ENCODE measurements at places on chromosomes 6 and 20. TPM values are rescaled to one million over a fixed set of nuclear protein-coding genes. Genes with fewer than 3 reads are reported as not detected.

The PRDM1 gene
- 32.2 TPM for total RNA-seq

The CPNE5 gene
- 2.9 TPM for total RNA-seq

The PRSS35 gene
- total RNA-seq, result not detected

DNA sequence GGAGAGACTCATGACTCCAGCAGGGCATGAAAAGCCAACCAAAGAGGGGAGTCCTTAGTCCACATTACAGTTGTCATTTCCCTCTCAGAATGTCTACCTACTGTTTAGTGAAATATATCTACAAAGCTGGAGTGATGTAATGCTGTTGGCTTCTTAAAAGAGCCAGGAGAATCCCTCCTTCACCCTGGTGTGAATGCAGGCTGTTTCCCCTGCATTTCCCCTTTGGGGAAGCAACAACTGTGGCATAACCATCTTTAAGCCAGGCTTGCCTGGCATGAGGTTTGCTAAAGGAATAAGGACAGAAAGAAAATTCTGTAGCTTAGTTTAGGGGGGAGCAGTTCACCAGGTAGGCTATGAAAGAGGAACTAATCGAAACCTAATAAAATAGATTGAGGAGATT, 129.5 kb downstream of the CRYBG1 start:
- no peak for DNase-seq
- H3K27me3 ChIP-seq, result no peaks in the 10 kb centered on the region
- H3K4me3 ChIP-seq, result no peak overlapping the region
- no peaks in the 10 kb centered on the region for H3K36me3 ChIP-seq

GRCh38 chr6:16359563-16359962, 121.2 kb downstream of the GMPR start:
- no peaks in the 10 kb centered on the region for H3K27me3 ChIP-seq
- H3K27ac ChIP-seq, result no peak overlapping the region
- no peak for DNase-seq
- H3K4me3 ChIP-seq, result no peak overlapping the region
- no peaks in the 10 kb centered on the region for H3K4me1 ChIP-seq

The WFDC2 gene
- 130 TPM for total RNA-seq

DNA sequence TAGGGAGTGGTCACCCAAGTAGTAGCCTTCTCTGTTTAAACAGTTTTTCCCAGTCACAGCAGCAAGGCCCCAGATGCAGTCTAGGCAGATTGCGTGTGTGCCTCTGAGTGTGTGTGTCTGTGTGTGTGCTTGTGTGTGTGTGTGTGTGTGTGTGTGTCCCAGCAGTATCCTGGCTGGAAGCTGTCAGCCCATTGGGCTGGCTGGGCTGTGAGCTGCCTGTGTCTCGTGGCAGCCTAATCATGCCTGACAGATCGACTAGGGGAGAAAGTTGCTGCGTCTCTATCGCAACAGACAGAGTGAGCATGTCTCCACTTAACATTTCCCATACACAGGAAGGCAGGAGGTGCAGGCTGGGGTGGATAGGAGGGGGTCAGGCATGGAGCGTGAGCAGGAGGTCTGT, 42.9 kb upstream of the LRFN2 start:
- no peaks in the 10 kb centered on the region for H3K27me3 ChIP-seq
- DNase-seq, result no peak
- H3K4me1 ChIP-seq, result no peaks in the 10 kb centered on the region
- no peak overlapping the region for H3K4me3 ChIP-seq
- no peak overlapping the region for H3K27ac ChIP-seq

GRCh38 chr6:102619585-102619984, 1226.1 kb downstream of the GRIK2 start:
- H3K4me1 ChIP-seq, result no peaks in the 10 kb centered on the region
- H3K27ac ChIP-seq, result no peak overlapping the region
- H3K4me3 ChIP-seq, result no peak overlapping the region
- H3K36me3 ChIP-seq, result no peaks in the 10 kb centered on the region
- H3K27me3 ChIP-seq, result no peaks in the 10 kb centered on the region

- no peak overlapping the region for H3K27ac ChIP-seq
- H3K36me3 ChIP-seq, result no peaks in the 10 kb centered on the region
- no peak overlapping the region for H3K4me3 ChIP-seq
- H3K4me1 ChIP-seq, result no peaks in the 10 kb centered on the region
- no peak for DNase-seq
Measured at GRCh38 chr6:4504700-4505099, 271.5 kb upstream of the CDYL start.

The DLGAP4 gene
- total RNA-seq, result 92.0 TPM

GRCh38 chr6:33170176-33171015, 21.9 kb downstream of the COL11A2 start:
- H3K4me1 ChIP-seq, result no peaks in the 10 kb centered on the region
- no peaks in the 10 kb centered on the region for H3K27me3 ChIP-seq
- H3K4me3 ChIP-seq, result no peak overlapping the region
- H3K27ac ChIP-seq, result no peak overlapping the region
- H3K36me3 ChIP-seq, result no peaks in the 10 kb centered on the region

The CLVS2 gene
- total RNA-seq, result not detected

The TAGAP gene
- total RNA-seq, result 19.3 TPM

The MACROD2 gene
- 32.5 TPM for total RNA-seq

GRCh38 chr6:112690497-112691202, 343.5 kb downstream of the RFPL4B start:
- DNase-seq, result no peak
- no peaks in the 10 kb centered on the region for H3K27me3 ChIP-seq
- no peaks in the 10 kb centered on the region for H3K36me3 ChIP-seq
- no peak overlapping the region for H3K4me3 ChIP-seq
- H3K27ac ChIP-seq, result no peak overlapping the region
- no peaks in the 10 kb centered on the region for H3K4me1 ChIP-seq

All from upper lobe of left lung (tissue), 6 donors.